GM06990 (cell line): ENCODE measurements at places on chromosomes 2 and 18.

DNA sequence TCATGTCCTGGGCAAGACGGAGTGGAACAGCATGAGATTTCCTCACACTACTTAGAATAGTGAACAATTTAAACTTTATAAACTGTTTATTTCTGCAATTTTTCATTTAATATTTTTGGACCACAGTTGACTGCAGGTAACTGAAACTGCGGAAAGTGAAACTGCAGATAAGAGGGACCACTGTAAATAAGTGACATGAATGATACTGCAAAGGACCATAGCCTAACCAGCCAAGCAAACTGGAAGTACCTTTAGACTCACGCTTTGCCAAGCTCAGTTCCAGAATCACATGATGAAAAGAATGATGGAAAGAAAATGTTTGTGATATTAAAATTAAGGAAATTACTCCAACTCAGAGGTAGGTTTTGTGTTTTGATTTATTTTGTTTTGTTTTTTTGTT, 94.6 kb upstream of the ITGA4 start:
- no peak for DNase-seq

DNA sequence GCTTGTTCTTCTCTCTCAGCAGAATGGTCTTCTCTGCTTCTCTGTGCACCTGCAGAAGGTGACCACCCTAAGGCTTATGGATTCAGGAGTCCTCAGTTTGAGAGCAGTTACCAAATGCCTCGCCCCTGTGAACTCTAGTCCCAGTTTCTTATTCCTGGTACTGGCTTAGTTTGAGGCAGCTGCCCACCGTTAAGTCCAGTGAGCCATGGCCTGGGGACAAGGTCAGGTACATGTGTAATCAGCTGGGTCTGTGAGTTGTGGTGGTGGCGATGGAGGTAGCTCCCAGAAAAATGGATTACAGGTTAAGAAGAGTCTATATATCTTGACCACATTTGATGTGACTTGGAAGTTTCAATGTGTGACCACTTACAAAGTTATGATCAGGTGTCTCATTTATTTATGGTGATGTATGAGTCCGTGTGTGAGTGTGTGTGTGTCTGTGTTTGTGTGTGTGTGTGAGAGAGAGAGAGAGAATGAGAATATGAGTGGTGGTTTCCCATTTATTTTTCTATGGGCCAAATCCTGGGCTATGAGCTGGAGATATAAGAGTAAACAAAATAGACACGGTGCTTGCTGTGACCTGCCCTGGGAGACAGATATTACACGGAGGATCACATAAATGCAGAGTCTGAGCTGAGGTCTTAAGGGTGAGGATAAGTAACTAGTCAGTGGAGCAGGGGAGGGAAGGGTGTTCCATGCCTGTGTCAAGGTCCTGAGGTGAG, 13.0 kb upstream of the IL1RN start:
- DNase-seq = no peak

DNA sequence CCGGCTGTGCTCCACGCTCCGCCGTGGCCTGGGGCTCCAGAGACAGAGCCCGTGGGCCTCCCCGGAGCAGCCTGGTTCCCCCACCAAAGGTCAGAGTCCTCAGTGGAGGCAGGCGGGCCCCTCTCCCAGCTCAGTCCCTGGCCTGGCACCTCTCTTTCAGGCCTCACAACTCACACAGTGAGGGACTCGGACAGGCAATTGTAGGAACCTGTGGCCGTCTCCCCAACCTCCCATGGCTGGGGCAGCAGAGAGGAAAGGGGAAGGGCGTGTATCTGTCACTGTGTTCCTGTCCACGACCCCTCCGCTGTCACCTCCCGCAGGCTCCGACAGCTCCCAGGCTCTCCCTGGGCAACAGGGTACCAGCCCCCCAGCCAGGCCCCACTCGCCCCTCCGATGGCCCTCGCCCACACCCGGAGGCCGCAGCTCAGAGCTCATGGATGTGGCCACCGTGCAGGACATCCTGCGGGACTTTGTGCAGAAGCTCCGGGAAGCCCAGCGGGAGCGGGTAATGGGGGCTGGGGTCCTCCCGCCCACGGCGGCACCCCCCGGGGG, 32.4 kb upstream of the SNED1 start:
- DNase-seq = no peak

DNA sequence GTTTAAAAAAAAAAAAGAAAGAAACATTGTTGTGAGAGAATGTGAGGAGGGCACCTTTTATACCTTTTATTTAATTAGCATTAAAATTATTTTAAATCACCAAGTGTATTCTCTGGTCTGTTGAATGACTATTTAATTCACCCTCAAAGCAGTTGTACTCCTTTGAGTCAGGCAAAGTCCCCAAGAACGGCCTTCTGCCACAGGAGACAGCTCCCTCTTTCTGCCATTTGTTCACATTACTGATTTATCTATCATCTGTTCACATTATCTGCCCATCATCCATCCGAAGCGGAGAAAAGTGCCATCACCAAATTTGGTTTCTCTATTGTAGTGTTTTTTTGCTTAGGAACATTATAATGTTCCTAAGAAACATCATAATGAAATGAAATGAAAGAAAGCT, 240.7 kb upstream of the DPP10 start:
- no peak for DNase-seq

- DNase-seq = no peak
These were observed 16.2 kb downstream of the PDE11A start for GRCh38 chr2:178056345-178056744.

GRCh38 chr2:162050513-162050961, 23.5 kb downstream of the DPP4 start:
- no peak for DNase-seq

DNA sequence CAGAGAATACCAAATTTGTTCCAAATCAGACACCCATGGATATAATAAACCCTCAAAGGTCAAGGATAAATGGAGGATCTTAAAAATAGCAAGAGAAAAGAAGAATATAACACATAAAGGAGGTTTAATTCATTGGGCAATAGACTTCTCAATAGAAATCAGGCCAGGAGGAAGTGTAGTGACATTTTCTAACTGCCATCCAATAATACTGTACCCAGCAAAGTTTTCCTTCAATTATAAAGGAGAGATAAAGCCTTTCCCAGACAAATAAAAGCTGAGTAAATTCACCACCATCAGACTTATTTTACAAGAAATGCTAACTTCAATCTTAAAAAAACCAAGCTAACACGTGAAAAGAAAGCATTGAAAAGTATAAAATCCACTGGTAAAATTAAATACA, 121.6 kb downstream of the MSTN start:
- DNase-seq = no peak

DNA sequence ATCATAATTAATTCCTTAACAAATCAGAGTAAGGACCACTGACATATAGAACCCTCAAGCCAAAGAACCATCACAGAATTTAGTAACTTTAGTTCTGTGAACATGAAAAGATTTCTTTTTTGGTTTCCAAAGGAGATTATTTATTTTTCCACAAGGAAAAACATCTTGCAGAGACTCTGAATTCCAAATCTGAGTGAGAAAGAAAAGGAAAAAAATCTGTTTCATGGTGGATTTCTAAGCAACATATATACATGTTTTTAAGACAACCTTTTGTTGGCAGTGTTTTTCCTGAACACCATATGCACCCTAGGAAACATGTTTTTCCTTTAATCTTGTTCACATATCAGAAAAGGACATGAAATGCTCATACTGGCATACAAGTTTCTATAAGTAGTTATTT, 149.8 kb downstream of the AGPS start:
- no peak for DNase-seq

GRCh38 chr2:1162768-1163584, 212.3 kb downstream of the SNTG2 start:
- DNase-seq = no peak

DNA sequence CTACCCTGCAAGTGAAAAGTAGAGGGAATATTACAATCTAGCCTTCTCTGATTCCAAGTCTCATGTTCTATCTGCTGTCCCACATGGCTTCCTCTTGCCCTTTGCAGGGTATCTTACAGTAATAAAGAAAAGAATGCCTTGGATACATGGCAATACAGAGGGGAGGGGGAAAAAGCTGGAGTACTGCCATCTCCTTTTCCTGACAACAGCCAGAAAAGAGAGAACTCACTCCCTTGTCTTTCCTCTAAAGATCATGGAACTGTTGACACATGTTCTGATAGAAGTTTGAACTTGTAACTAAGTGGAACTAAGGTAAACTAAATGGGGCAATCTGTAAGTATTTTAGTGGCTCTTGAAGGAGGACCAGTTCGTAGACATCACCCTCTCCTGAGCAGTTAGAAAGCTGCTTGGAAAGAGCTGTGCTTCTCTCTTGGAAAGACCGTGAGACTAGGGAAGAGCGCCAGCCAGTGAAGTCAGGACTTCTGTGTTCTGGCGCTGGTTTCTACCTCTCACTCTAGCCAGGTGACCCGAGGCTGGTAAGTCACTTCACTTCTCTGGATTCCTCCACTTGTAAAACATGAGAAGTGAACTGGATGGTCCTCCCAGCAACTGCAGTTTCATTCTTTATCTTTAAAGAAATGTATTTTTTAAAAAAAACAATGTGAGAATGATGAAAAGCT, 242.3 kb upstream of the FOSL2 start:
- no peak for DNase-seq

DNA sequence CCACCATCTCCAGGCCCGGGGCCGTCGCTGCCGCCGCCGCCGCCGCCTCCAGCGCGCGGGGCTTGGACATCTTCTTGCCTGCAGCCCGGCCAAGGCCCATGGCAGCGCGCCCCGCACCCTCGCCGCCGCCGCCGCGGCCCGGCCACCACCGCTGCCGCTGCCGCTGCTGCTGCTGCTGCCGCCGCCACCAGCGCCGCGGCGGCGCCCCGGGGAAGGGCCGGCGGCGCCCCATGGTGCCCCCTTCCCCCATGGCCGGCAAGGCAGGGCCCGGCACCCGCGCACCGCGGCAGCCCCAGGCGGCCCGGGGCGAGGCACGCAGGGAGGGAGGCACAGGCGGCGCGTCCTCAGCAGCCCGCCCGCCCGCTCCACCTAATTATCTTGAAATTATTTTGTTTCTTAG, 3057.4 kb downstream of the RPIA start:
- no peak for DNase-seq

DNA sequence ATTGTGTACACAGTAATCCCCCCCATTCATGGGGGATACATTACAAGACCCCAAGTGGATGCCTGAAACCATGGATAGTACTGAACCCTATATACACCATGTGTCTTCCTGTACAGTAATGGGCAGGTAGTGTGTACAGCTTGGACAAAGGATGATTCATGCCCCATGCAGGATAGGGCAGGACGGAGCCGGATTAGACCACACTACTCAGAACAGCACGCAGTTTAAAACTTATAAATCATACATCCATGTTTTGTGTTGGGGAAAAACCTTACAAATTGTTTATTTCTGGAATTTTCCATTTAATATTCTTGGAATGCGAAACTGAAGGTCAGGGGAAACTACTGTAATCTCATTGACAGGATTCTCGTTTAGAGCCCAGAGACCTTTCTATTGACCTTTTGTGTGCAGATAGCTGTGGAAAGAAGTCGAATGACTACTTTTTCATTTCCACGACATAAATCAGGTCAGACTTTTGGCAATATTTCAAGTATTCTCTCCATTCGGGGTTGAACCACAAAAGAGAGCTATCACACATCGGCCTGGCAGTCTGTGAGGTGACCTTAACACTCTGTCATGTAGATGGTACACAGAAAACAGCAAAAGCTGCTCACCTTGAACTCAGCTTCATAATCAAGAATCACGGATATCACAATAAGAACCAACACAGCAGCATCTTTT, 9.9 kb upstream of the YPEL5 start:
- DNase-seq = no peak

GRCh38 chr2:17302281-17302680, 216.0 kb downstream of the RAD51AP2 start:
- no peak for DNase-seq

DNA sequence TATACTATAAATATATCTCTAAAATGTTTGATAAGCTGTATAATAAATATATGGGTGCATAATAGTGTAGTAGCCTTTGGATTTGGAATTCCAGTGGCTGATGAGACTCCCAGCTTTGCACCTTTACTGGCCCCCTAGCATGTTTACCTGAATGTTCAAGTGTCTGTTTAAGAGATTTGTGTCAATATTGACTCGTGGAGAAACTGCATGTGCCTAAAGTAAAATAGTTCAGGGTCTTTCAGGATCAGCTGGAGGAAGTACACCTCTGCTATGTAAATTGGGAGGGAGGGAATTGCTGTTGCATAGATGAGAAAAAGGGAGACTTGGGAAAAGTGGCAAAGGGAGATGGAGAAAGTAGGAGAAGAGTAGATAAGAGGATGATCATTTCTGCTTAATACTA, 23.9 kb downstream of the ME2 start:
- no peak for DNase-seq
